Left cardiac atrium (tissue), 4 donors: ENCODE measurements at places on chromosomes 6 and 20.
A peak's percentile ranks its signal among the peaks of the same experiment; 100 is the strongest.

DNA sequence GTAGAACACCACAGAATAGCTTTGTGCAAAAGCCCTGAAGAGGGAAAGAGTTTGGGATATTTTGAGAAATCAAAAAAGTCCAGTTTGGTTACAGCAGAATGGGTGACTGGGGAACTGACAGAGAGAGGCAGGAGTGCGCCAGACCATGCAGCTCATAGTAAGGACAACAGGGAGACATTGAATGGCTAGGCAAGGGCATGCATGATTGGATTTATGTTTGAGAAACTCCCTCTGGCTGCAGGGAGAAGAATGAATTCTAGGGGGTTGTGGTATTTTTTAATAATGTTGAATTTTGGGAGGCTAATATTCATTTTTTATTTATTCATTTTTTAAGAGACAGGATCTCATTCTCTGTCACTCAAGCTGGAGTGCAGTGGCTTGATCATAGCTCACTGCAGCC, 49.9 kb downstream of the TGM2 start:
- no peak for DNase-seq

DNA sequence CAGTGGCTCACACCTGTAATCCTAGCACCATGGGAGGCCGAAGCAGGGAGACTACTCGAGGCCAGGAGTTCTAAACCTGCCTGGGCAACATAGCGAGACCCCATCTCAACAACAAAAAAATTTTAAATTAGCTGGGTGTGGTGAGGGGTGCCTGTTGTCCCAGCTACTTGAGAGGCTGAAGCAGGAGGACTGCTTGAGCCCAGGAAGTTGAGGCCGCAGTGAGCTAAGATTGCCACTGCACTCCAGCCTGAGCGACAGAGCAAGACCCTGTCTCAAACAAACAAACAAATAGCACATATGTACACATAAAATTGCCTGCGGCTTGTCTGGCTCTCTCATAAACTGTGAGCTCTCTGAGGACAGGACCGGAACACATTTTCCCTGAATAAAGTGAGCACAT, 106.3 kb downstream of the BANF2 start:
- no peak for DNase-seq

GRCh38 chr20:4427940-4428586, 293.6 kb upstream of the PRND start:
- no peak for DNase-seq

DNA sequence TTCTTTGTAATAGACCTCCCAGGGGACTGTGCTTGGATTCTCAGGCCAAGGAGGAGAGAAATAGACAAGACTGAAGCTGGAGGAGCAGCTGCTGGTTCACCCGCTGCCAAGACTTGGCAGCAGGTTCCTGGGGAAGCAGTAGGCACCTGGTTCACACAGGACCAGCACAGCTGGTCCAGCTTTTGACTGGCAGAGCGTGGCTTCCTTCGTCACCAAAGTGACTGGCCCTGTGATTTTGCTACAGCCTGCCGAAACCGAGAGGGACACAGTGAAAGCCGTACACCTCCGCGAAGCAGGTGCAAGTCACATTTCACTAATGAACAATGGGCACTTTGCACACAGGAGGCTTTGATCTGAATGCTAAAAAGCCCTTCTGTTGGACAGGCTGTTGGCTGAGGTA, 199.0 kb downstream of the RNF144B start:
- no peak for DNase-seq

DNA sequence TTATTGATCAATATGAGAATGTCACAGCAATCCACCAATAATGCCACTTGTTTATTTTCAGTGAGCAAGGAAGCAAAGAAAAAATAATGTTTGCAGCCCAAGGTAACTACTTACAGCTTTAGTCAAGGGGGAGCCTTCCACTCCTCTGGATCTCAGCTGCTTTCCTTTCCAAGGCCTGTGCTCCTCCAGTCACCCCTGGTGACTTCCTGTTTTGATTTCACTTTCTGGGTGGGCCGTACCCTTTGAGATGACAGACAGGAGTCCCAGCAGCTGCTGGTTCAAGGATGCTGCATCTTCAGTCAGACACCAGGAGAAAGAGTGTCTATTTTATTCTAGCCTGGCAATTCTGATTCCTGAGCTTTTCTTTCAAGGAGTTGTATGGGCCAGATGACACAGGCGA, 5.6 kb upstream of the VNN2 start:
- DNase-seq = no peak

GRCh38 chr20:37977338-37977737, 55.9 kb downstream of the TTI1 start:
- DNase-seq = no peak

DNA sequence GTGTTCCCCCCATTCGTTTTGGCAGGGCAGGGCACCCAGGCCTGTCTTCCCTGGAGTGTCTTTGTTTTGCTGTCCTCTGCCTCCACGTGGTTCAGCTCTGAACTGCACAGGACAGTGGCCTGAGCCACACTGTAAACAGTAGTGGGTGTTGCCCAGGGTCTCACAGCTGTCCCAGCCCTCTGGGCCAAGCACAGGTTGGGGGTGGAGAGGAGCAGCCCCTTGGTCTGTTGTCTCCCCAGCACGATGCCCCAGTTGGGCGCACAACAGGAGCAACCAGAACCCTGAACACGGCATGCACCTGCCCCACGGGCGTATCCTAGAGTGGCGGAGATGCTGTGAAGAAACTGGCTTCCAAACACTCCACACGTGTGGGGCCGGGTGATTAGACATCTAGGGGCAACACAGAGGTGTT, 14.4 kb downstream of the CCDC167 start:
- DNase-seq = no peak

GRCh38 chr6:53244958-53245357, 96.3 kb upstream of the GCM1 start:
- peak; percentile 26 for DNase-seq

DNA sequence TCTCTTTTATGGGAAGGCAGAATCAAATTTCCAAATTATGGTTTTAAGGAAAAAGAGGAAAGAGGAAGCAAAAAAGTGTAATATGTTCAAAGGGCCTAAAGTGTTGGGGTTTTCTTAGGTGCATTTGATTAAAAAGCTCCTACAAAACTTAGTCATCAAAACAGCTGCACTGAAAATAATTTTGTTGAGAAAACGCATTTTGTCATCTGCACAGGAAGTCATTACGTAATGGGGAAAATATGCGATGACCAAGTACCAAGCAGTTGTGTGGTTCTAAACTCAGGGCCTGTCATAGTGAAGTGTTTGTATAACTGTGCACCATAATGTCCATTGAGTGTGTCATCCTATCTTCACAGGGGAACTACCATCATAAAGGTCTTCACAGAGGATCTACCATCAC, 15.6 kb downstream of the HAO1 start:
- no peak for DNase-seq

DNA sequence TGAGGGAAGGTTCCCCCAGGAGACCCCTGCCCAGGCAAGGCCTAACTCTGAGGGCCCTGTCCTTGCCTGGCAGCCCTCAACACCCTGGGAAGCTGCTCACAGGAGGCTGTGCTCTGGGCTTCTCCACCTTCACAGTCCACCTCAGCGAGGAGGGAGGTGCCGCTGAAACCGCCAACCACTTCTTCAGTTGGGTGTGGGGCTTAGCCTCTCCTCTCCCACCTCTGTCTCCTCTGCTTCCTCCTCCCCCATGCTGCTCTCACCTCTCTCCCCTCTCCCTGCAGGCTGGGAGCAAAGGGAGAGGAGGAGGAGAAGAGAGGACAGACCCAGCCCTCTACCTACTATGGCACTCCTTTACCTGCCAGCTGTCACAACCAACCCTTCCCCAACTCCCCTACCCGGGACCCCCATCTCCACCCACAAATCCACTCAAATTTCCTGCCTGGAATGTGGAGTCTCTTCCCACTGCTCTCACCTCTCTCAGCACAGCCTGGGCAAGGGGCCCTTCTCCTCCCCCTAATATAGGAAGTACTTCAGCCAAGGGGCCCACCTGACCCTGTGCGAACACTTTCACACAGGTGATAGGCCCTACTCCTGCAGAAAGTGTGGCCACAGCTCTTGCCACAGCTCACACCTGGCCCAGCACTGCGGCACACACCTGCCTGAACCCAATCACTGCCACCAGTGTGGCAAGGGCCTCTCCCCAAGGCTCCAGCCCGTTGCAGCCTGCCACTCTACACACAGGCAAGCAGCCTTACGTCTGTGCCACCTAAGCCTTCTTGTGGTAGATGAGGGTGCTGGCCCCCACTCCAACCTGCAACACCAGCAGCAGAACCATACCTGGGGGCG, 7.2 kb downstream of the RING1 start:
- DNase-seq = no peak

DNA sequence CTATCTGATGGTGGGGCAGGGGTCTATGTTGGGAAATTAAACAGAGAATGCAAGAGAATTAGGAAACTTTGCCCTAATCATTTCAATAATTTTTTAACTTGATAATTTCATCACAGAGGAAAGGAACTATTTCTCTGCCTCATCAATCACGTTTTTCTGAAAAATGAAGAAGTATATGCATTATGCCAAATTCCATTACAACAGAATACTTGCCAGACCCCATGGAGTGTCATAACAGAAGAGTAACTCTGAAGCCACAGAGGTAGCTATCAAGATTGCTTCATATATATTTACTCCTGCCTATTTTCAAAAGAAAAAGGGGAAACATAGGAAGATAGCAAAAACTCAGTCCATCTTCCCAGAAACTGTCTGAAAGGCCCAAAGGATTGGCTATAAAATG, 5.7 kb upstream of the USP49 start:
- no peak for DNase-seq

GRCh38 chr20:37723668-37724067, 29.8 kb downstream of the CTNNBL1 start:
- no peak for DNase-seq

DNA sequence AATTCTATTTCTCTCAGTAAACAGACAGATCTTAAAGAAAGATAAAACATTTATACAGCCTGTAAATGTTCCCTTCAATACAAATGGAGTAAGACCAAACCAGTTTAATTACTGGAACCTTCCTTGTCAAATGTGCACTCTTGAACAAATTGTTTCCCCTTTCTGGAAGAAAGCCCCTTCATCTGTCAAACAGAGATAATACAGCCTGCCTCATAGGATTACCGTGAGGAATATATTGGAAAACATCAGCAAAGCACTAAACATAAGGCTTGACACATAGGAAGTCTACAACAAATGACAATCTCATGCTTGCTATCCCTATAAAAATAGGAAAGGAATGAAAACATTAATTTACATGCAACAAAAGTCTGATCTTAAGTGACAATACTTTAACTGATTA, 173.8 kb downstream of the PTPRK start:
- no peak for DNase-seq

DNA sequence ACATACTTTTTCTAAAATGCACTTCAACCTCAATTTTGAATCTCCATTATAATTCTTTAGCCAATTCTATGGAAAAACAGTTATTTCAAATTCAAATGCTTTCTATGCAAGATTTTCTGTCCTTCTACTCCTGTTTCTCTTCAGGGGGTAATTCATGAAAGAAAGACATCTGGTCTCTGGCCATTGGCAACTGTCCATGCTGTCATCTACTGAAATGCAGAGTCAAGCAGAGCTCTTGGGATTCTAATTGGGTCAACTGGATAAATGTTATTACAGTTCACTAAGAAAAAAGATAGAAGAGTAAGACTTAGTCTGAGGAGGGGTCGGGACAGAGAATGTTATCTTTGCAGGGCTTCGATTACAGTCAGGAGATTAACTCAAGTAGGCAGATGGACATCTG, 22.0 kb upstream of the BMP5 start:
- no peak for DNase-seq

GRCh38 chr20:48538856-48539255, 288.9 kb downstream of the PREX1 start:
- DNase-seq = no peak

DNA sequence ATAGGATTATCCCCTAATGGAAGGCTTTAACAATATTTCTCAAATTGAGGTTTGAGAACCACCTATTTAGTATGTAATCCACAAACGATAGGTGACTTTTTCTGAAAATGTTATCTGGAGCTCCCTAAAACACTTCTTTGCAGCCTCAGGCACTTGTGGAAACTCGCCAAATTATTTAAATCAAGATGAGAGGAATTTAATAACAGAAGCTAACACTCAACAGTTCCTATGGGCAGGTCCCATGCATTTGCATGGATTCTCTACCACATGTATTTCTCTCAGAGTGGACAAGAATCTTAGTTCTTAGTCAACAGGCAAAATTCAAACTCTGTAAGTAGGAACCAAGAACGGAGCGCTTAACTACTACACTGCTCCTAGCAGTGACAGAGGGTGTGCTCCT, 20.7 kb downstream of the SOX4 start:
- no peak for DNase-seq

DNA sequence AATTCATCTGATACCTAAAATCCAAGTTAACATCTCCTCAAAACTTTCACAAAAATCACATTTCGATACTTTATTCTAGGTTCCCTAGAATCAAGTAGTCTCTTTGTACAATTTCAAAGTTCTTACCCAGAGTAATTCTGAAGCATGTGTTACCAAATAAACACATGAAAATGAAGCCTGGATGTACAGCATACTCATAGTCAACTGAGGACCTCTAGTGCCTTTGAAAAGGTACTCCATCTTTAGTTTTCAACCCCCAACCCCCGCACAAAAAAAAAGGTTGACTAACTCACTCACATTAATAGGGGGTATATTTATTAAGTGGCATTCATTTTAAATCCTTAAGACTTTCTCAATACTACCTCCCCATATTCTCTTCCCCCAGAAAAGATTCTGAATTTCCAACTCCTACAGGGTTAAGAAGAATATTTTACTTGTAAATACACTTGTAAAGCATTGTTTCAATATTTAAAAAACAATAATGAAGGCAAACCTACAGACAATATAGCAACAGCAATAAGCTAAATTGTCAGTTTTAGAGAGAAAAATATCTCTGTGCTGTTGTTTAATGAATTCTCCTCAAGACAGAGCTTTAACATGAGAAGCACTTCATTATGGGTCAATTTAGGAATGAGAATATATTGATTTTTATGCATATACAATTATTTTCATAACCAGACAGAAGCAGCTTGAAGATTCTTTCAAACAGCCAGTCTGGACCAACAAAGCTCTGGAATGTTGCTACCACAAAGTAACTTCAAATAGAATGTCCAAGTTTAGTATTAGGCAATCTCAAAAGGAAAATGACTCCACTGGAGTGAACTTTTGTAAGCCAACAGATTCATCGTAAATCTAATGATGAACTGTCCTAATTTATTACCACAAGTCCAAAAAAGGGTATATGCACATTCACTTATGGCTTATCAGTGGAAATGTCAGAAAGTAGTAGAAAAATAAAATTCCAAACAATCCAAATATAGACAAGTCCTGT, 3.3 kb downstream of the PLN start:
- no peak for DNase-seq

- no peak for DNase-seq
These were observed 109.1 kb downstream of the SASH1 start for GRCh38 chr6:148451690-148452089.
